ENCODE measurements at places on chromosomes 7 and 10.

- no peak for DNase-seq
Observed at GRCh38 chr10:126686268-126686667, 15.8 kb upstream of the C10orf90 start.

GRCh38 chr7:94173436-94173835 lies 169.3 kb upstream of the BET1 start:
- DNase-seq = no peak

DNA sequence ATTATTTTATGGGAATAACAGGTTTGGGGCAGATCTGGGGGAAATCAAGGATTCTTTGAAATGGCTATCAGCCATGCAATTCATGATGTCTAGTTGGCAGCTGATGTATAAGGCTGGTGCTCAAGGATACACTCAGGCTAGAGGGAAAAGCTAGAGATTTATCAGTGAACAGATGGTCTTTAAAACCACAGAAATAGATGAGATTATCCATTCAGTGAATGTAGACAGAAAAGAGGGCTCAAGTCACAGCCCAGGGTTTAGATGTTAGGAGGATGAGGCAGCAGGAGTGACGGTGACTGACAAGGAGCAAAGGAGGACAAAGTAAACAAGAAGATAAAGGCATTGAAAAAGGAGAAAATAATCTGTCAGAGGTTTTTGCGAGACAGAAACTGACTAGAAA lies 238.7 kb downstream of the CDK14 start:
- DNase-seq = no peak

DNA sequence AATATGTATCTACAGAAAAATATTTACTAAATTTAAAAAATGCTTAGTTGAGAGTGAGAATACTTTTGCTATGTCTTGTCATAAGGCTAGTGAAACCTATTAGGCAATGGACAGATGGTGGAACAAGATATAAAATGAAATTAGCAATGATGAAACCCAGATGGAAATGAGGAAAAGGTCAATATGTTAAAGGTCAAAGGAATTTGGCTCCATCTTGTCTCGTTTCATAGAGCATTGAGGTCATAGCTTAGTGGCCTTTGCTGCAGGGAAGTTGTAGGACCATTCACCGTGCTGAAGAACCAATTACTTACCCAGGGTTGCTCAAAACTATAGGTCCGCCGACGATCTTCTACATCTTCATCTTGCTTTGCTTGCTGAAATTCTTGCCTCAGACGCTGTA lies 683.9 kb downstream of the PARD3 start:
- DNase-seq = no peak

DNA sequence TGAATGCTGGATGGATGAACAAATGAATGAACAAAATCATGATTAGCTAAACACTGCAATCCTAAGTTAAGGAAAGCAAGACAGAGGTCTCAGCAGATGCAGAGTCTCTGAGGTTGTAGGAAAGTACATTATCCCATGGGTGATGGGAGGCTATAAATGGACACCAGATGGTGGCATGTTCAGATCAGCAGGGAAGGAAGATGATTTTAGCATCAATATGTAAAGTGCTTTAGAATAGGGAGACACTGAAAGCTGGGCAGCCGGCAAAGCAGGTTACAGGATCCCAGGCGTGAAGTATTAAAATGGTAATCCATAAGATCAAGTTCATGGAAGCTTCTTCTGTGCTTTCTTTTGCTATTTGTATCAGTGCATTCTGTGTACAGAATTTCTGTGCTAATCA lies 7.9 kb upstream of the RAPGEF5 start:
- DNase-seq = no peak

DNA sequence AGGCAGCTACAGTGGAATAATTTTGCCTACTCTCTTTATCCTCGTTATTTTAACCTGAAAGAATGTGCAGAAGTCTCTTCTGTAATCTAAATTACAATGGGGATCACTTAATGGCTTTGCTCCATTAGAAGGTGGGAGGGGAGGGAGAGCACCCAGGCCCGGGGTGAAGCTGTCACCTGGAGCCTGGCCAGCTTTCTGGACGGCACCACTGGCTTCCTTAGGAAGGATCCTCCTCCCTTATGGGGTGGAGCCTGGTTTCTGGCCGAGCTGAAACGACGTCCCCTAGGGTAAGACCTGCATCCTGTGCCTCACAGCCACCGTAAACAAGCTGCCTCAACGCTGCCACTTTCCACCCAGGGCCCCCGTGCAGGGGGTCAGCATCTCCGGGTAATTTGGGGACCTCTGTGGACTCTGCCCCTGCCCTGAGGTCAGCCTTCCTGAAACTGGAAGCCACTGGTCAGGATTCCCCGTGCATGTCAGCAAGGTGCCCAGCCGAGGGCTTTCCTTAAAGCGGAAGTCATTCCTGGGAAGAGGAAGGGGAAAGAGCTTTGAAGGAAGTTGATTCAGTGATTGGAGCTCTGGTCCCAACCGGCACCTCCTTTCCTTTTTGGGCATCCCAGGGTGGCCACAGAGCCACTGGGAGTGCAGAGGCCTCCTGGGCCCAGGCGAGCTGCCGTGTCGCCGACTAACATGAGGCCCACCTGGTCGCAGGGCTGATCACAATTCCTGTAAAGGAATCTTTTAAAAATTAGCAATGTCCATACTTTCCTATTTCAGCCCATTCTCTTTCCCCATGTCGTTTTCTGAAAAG lies 569.1 kb downstream of the DNAJB6 start:
- no peak for DNase-seq

- DNase-seq = no peak
Observed at GRCh38 chr7:23347033-23347681, 48.0 kb downstream of the MALSU1 start.

DNA sequence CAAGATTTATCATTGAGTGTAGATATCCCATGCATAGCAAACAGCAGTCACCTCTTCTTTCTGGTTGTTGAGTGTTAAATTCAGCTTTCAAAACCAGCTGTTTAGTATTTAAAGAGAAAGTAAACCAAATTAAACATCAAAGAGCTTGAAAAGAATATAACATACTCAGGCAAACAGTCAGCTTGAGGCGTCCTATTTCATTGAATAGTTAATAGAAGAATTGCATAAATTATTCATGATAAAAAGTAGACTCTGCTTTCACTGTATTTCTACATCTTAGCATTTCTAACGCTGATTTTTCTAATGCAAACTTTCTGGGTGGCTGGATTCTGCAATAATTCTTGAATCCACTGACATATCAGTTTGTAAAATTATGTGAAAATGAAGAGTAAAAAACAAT lies 464.5 kb upstream of the LRRN3 start:
- no peak for DNase-seq

- no peak for DNase-seq
Observed at GRCh38 chr7:127290801-127291361, 38.1 kb upstream of the GRM8 start.

GRCh38 chr7:1012716-1013095 lies 29.7 kb downstream of the CYP2W1 start:
- no peak for DNase-seq

- DNase-seq = no peak
Observed at GRCh38 chr7:143126146-143126545, 5.7 kb upstream of the PIP start.
